ENCODE measurements at places on chromosomes 4 and X.

GRCh38 chrX:729583-730409 is 99.2 kb downstream of the SHOX start:
- DNase-seq = no peak

DNA sequence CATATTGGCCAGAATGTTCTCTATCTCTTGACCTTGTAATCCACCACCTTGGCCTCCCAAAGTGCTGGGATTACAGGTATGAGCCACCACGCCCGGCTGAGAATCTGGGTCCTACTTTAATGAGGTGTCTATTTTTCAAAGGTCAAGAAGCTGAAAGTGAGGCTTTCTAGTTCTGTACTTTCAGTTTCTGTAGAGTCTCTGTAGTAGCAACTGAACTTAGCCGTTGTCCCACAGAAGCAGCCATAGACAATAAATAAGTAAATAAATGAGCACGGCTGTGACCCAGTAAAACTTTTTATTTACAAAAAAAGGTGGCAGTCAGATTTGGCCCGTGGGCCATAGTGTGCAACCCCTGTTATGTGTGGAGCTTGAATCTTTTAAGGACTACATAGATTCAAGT is 92.0 kb downstream of the FNIP2 start:
- DNase-seq = peak; percentile 73

GRCh38 chr4:153931804-153932203 is 142.9 kb upstream of the SFRP2 start:
- no peak for DNase-seq

DNA sequence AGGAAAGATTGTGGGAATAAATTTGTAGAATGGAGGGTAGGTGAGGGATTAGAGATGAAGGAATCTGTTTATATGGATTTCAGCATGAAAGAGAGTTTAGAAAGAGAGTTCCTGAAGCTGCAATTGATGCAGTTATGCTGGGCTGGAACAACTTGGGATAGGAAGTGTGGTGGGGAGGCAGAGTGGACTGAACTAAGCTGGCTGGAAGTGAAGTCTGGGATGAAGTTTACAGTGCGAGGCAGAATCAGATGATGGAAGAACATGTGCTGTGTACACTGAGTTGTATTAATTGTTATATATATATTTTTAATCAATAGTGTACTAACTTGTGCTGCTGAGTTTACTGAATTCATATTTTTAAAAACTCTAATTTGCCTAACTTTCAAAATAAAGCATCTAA is 461.9 kb downstream of the SPRY1 start:
- no peak for DNase-seq

GRCh38 chr4:7199129-7199725 is 6.9 kb downstream of the SORCS2 start:
- no peak for DNase-seq
